Caudate nucleus (tissue), 63 donors: ENCODE measurements at places on chromosomes 3 and 15.

DNA sequence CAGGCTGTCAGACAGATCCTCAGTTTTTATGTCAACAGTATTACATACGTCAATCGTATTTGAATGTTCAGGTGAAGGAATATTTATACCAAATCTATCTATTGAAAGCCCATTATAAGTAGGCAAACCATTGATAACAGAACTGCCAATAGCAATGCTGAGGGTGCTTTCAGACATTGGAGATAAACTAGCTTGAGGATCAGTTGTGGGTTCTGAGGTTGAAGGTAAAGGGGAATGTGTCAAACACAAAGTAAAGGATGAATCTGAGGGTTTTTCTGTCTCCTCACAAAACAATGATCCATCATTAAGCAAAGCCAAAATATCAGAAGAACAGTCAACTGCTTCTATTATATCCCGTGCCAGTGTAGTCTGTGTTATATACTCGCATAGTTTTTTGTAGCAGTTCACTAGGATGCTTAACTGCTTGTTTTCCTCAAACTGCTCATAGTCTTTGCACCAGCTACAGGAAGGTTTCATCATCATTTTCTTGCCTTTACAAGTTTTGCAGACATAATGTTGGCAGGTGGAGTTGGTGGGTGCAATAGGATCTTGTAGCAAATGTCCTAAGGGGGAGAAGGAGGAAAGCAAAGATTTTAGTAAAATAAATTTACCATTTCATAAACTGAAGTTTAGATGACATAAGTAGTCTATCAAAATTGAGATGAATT is 43.8 kb downstream of the MSL2 start:
- no peak for DNase-seq

DNA sequence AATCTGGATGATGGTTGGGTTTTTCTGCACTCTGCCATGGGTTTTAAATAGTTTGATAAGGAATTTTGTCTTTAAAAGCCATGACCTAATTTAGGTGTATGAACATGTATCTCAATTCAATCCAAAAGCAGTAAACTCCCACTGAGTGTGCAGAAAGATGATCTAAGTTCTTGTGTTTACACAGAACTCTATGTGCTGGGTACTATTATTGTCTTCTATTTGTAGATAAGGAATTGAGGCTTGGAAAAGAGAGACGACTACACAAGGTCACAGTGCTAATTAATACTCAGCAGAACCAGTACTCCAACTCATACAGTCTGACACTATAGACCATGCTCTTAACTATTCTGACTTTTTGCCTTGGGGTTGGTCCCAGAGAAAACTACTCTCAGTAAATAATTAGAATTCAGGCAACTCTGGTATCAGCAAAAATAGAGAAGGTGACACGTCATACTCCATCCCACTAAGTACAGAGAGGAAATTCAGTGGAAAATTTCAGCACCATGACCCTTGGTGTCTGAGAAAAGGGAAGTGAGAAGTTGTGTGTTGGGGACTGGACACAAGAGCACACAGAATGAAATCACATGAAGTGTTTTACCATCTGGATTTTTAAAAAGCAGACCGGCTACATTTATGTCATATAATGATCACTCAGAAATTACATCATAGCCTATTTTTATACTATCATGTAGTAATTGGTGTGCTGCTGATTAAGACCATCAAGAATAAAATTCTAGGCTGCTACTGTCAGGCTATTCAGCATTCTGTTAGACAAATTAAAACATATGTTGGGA is 18.3 kb upstream of the MYH15 start:
- DNase-seq, result no peak

DNA sequence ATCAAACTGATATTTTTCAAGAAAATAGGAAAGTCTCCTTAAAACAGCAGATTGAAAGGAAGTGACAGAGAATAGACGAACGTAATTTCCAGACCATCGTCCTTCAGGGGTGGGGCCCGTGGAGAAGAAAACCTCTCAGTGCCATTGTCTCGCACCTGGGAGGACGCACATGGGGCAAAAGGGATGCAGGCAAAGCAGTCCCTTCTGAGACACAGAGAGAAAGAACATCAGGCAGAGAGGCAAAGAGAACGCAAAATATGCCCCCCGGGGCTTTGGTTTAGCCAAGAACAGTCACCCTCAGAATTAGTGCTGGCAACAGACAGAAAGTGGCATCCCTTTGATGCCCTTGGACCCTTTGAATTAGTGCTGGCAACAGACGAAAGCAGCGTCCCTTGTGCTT is 37.0 kb downstream of the MUC20 start:
- DNase-seq, result no peak

DNA sequence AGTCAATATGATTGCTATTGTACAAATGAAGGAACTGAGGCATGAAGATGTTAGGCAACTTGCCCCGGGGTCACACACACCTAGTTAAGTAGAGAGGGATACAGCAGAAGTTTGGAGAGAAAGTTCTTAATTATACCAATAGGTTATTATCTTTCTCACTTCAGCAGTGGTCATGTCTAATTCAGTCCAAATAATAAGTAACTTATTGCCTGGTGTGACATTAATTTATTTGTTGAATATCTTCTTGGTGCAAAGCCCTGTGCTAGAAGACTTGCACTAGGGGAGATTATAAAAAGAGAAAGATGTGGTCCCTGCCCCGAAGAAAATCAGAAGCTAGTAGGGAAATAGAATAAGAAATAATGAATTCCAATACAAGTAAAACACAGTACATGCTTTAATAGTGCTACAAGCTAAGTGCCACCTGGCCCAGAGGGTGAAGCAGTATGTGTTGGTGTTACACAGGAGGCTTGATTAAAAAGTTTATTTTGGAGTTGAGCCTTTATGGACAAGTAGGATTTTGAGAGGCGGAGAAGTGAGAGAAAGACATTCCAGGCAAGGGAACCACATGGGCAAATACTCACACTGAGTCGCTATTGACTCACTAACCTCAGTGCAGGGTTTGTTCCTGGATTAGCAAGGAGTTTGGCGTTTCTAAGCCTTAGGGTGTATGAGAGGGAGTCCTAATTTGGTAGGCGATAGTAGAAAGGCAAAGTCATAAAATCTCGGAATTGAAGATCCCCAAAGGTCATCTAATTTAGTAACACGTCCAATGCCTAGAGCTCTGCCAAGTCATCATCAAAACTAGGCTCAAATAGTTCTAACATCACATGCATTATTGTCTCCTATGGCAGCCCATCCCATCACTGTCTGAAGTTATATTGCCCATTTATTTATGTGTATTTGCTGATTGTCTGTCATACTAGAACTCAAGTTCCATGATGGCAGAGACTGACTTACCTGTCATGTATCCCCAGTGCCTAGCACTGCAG is 19.2 kb upstream of the GSK3B start:
- no peak for DNase-seq

- DNase-seq, result no peak
Measured at GRCh38 chr3:124444075-124444474, 286.2 kb upstream of the UMPS start.

DNA sequence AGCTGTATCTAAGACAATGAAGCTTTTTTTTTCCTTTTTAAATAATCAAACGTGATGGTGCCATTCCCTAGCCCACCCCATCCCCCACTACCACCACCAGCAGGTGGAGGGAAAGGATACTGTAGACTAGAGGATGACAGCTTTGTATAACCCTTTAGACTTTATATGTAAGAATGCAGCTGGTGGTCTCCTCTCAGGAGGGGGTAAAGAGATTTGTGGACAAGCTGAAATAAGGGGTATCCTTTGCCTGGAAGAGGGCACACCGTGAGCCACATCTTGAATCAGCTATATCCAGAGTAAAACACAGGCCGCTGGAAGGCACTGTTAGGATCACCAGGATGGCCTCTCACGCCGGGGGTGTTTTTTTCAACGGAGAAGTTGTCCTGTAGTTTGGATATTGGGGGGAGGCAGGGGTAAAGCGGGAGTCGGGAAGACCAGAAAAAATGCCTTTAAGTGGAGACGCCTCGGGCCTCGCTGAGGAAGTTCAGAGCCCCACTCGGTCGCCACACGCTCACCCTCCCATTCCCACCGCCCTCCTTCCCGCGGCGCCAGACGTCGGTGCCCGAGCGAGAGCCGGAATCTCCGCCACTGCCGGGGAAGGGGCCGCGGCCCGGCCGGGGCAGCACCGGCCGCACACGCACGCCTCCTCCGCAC is 986 bp downstream of the KPNA4 start:
- DNase-seq, result peak; percentile 48

DNA sequence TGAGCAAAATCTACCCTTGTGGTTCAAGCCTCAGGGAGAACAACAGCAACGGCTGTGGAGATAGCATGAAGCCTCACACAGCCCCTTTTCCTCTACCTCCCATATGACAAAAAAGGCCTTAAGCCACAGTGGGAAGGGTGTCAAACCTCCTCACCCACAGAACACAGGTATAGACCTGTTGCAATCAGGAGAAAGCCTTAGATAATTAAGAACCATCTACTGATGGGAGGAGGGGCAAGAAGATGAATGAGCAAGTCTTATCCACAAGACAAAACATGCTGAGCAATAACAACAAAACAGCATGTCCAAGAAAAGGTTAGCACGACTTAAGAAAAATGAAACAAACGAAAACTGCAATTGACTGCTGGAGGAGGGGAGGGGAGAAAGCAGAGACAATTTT is 272.9 kb upstream of the BCHE start:
- no peak for DNase-seq

GRCh38 chr3:186247821-186248814 is 113.9 kb downstream of the DGKG start:
- DNase-seq, result no peak

- no peak for DNase-seq
Measured at GRCh38 chr3:52097851-52098507, 41.6 kb upstream of the DUSP7 start.

GRCh38 chr3:193727089-193727488 is 134.1 kb downstream of the OPA1 start:
- no peak for DNase-seq

DNA sequence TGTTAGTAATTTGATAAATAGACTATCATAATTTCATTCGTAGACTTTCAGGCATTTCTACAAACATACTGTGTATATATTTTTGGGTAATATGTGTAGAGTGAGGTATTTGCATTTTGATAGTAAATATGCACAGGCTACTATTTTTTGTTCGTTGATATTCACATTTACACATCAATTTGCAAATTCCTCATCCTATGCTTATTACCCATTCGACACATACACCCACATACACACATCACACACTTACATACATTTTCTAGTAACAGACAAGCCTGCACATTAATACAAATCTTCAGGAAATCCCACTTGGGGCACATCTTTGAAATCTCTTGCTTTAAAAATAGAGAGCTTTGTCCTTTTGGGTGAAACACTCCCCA is 127.9 kb upstream of the FEZF2 start:
- no peak for DNase-seq
